HEK293T (cell line): ENCODE measurements at places on chromosomes 7 and 10.

GRCh38 chr10:3040069-3040468 is 27.3 kb upstream of the PFKP start:
- no peak for DNase-seq

GRCh38 chr7:43594020-43594419 is 11.1 kb downstream of the STK17A start:
- no peak for DNase-seq

DNA sequence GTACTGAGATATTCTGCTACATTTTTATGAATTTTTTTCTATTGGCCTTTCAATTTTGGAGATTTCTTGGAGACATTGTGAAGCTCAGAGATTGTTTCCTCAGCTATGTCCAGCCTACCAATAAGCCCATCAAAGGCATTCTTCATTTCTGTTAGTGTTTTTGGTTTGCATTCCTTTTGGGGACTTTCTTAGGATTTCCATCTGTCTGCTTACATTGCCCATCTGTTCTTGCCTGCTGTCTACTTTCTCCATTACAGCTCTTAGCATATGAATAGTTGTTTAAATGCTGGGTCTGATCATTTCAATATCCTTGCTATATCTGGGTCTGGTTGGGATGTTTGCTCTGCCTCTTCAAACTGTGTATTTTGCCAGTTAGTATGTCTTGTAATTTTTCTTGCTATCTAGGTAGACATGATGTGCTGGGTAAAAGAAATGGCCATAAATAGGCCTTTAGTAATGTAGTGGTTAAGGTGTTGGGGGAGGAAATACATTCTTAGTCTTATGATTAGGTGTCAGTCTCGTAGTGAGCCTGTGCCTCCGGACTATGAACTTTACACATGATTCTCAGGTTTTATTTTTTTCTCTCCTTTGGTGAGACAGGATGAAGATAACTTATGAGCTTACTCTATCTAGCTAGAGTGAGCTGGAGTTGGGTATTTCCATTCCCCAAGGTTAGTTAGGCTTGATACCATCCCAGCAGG is 32.6 kb upstream of the NME8 start:
- DNase-seq, result no peak

DNA sequence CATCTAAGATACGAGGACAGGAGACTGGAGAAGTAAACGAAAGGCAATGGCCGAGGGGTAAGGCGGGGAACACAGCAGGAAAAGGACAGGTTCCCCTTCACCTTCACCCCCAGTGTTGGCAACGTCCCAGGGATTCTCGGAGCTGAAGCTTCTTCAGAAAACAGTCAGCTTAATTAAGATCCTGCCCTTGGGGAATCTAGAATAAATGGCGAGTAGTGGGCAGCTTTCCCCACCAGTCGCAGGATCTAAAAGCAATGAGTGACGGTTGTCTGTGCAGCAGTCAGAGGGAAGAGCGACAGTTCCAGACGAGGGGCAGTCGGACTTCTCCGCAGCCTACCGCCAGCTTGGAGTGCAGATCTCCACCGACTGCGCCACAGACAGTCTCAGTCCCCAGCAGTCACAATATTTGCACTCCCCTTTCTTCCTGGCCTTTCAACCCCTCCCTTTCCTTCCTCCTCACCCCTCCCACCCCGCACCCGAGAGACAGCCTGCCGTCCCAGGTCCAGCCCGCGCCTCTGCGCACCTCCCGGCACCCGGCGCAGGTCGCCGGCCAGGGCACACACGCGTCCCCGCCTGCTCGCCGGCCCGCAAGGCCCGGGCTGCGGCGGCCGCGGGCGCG is 10.9 kb upstream of the SP8 start:
- DNase-seq, result peak; percentile 57
